DND-41 (cell line): ENCODE measurements at places on chromosomes 5 and 9.

DNA sequence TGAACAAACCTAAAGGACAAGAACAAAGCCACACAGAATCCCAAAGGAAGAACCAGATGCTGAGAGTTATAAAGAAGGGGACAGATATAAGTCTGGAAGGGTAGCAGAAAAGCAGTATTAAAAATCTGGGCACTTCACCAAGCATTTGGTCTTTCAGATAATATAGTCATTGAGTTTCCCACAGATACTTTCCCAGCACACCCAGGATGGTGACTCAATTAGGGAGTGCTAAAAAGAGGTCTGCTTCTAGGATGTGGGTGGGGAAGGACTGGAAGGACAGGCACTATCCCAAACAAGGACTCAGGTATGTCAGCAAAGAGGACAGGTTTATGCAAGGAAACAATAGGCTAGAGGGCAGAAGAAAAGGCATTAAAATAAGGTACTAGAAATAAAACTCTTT is 59.3 kb downstream of the DIAPH1 start:
- no peak overlapping the region for H3K4me3 ChIP-seq
- DNase-seq, result no peak
- H3K36me3 ChIP-seq, result peaks cover 86% of the 10 kb centered on the region
- no peaks in the 10 kb centered on the region for H3K4me1 ChIP-seq

DNA sequence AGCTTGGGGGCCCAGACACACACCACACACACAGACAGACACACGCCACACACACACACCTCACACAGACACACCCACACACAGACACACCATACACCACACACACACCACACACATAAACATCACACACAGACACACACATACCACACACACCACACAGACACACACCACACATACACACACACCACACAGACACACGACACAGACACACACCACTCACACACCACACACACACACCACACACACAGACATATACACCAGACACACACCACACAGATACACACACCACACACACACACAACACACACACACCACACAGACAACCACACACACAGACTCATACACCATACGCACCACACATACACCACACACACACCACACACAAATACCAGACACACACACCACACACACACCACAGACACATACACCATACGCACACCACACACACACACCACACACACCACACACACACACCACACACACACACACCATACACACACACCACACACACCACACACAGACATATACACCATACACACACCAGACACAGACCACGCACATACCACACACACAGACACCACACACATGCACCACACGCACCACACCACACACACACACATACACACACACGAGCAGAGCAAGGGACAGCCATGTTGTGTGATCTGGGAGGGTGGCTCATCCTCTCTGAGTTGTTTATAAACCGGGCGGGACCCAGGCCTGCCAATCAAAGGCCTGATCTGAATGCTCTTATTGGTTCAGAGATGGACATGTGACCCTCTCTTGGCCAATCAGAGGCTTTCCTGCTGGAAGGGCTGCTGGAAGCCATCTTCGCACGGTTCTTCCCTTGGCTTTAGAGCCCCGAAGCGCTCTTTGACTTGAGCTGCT is 148.3 kb downstream of the GAPVD1 start:
- no peak overlapping the region for H3K4me3 ChIP-seq
- H3K27ac ChIP-seq, result no peak overlapping the region
- H3K4me1 ChIP-seq, result peaks cover 19% of the 10 kb centered on the region
- DNase-seq, result peak; percentile 52
- no peaks in the 10 kb centered on the region for H3K27me3 ChIP-seq

- no peaks in the 10 kb centered on the region for H3K4me1 ChIP-seq
- no peak overlapping the region for H3K27ac ChIP-seq
- H3K36me3 ChIP-seq, result no peaks in the 10 kb centered on the region
Measured at GRCh38 chr5:121667292-121667691, 184.4 kb upstream of the FTMT start.

GRCh38 chr5:32760091-32760509 is 49.0 kb downstream of the NPR3 start:
- H3K27me3 ChIP-seq, result no peaks in the 10 kb centered on the region
- no peaks in the 10 kb centered on the region for H3K4me1 ChIP-seq
- H3K36me3 ChIP-seq, result no peaks in the 10 kb centered on the region
- no peak overlapping the region for H3K4me3 ChIP-seq
- no peak overlapping the region for H3K27ac ChIP-seq

DNA sequence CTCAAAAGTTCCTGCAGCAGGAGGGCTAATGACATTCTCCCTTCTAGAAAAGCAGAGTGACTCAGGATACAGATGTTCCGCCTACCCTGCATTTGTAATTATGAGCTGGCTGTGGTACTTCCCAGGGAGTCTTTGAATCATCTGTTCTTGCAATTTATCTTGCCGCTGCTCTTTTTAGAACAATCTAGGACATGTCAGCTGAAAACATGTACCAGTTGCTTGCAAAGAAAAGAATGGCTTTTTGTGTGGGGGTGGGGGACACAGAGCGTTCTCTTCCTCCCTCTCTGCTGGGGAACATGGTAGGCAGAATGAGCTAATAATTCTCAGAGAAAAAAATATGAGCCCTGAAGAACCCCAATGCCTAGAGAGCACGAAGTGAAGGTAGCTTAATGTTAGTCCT is 51.7 kb upstream of the TUT7 start:
- H3K4me3 ChIP-seq, result no peak overlapping the region
- H3K27ac ChIP-seq, result no peak overlapping the region
- H3K36me3 ChIP-seq, result no peaks in the 10 kb centered on the region
- H3K27me3 ChIP-seq, result peaks cover 3% of the 10 kb centered on the region
- H3K4me1 ChIP-seq, result no peaks in the 10 kb centered on the region

DNA sequence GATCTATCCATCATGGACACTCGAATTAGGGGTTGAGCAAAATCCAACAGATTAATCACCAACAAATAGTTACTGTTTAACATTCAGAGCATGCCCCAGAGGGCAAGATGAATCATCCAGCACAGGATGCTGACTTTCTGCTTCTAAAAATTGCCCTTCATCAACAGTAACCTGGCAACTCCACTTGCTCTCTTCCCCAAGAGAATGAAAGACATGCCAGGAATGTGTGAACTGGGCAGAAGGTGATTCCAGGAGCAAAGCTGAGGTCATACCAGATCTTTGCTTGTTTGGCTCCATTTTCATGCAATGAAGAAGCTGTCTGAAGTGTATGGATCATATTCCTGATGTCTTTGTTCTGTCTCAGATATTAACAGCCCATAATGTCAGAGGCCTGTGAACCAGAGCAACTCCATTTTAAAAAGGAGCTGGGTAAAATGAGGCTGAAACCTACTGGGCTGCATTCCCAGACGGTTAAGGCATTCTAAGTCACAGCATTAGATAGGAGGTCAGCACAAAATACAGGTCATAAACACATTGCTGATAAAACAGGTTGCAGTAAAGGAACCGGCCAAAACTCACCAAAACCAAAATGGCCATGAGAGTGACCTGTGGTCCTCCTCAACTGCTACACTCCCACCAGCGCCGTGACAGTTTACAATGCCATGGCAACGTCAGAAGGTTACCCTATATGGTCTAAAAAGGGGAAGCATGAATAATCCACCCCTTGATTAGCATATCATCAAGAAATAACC is 2.5 kb upstream of the ZNF367 start:
- H3K36me3 ChIP-seq, result peaks cover 17% of the 10 kb centered on the region
- peak overlapping the region; percentile 98 for H3K27ac ChIP-seq
- H3K4me3 ChIP-seq, result no peak overlapping the region
- peaks cover 32% of the 10 kb centered on the region for H3K4me1 ChIP-seq
- no peak for DNase-seq

- H3K27me3 ChIP-seq, result no peaks in the 10 kb centered on the region
- no peak overlapping the region for H3K4me3 ChIP-seq
- H3K36me3 ChIP-seq, result no peaks in the 10 kb centered on the region
- DNase-seq, result no peak
- H3K27ac ChIP-seq, result no peak overlapping the region
Measured at GRCh38 chr5:50886657-50887345, 220.4 kb downstream of the PARP8 start.

DNA sequence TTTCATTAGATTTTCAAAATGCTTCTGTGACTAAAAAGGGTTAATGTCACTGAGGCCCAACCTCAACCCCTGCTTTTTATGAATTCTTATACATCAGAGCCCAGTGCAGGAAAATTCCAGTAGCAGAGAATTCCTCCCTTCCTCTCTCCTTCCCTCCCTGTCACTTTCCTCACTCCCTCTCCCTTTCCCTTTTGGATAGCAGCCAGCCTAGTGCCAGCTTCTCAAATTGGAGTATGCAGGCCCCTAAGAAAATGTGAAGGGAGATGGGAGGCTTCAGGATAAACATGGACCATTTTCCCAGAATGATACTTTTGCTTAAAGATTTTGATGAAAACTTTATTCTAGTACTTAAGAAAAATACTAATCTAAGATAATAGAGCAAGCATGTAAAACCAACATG is 507.4 kb downstream of the KDM4C start:
- H3K27me3 ChIP-seq, result peaks cover 4% of the 10 kb centered on the region
- no peak overlapping the region for H3K4me3 ChIP-seq
- no peak for DNase-seq
- no peak overlapping the region for H3K27ac ChIP-seq
- H3K36me3 ChIP-seq, result no peaks in the 10 kb centered on the region
- H3K4me1 ChIP-seq, result no peaks in the 10 kb centered on the region

DNA sequence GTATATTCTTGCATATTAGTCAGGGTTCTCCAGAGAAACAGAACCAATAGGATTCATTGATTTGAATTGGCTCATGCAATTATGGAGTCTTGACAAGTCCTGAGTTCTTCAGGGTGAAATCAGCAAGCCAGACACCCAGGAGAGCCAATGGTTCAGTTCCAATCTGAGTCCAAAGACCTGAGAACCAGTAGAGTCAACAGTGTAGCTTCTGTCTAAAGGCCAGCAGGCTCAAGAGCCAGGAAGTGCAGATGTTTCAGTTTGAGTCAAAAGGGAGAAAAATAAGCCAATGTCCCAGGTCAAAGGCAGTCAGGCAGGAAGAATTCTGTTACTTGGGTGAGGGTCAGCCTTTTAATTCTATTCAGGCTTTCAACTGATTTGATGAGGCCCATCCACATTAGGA is 37.8 kb upstream of the ANKRD34B start:
- H3K27ac ChIP-seq, result no peak overlapping the region
- no peak for DNase-seq
- peaks cover 4% of the 10 kb centered on the region; the same call in 1 of the 2 replicates for H3K36me3 ChIP-seq
- H3K4me3 ChIP-seq, result no peak overlapping the region
- H3K4me1 ChIP-seq, result no peaks in the 10 kb centered on the region
- no peaks in the 10 kb centered on the region for H3K27me3 ChIP-seq

GRCh38 chr5:150485693-150486401 is 22.1 kb upstream of the NDST1 start:
- H3K27ac ChIP-seq, result no peak overlapping the region
- H3K27me3 ChIP-seq, result peaks cover 2% of the 10 kb centered on the region
- no peak for DNase-seq
- no peaks in the 10 kb centered on the region for H3K4me1 ChIP-seq

GRCh38 chr5:172187118-172188032 is 649 bp downstream of the STK10 start:
- peak; percentile 66 for DNase-seq
- peak overlapping the region; percentile 70 for H3K27ac ChIP-seq
- H3K36me3 ChIP-seq, result peaks cover 3% of the 10 kb centered on the region; the same call in 1 of the 2 replicates
- peaks cover 6% of the 10 kb centered on the region for H3K27me3 ChIP-seq

DNA sequence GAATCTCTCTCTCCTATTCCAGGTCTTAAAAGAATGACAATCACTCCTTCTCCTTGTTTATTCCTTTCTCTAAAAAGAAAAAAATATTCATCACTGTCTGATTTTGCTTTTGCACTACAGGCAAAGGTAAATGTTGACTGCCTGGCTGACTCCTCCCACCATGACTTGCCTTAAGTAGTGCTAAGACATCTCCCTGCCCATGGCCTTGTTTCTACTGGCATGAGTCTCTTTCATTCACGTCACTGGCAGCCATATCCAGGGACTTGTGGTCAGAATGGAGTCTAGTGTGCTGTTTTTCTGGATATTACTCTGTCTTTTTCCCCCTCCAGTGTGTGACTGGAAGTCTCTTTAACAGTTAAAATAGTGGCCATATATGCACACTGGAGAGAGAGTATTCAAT is 522.9 kb upstream of the DAB2 start:
- no peak overlapping the region for H3K27ac ChIP-seq
- H3K4me1 ChIP-seq, result peaks cover 8% of the 10 kb centered on the region
- no peak for DNase-seq
- no peak overlapping the region for H3K4me3 ChIP-seq

DNA sequence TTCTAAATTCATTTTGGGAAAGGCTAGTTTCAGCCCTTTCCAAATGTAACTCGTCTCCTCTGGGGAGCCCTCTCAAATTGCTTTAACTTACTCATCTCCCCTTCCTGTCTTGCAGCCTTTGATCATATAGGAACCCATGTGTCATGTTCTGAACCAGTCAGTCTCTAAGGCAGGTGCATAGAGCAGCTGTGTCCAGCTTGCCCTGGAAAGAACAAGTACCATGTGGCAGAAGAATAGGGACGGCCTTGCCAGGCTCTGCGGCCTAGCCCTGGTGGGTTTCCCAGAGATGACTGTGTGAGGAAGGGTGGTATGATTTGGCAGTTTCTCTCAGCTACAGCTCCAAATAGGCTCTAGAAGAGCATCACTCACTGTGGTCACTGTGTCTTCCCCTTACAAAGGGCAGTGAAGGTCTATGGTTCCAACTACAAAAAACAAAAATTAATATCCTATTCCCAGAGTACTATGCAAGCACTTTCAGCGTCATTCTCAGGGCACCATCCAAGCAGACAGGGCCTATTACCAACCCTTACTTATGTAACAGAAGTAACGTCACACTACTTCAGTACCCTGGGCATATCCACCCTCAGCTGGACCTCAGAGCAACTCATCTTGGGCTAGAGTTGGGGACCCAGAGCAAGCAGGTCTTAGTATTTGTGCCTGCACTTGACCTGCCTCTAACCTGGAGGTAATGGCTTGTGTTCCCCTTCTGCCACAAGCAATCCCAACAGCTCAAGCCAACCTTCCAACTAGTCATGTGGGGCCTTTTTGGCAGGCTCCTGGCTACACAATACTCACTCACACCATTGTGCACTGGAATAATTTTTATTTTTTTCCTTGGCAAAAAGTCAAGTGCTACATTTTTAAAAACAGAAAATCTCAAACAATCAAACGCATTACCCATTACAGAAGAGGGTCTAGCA is 37.2 kb upstream of the UBAP2 start:
- DNase-seq, result no peak
- H3K4me1 ChIP-seq, result no peaks in the 10 kb centered on the region
- H3K27ac ChIP-seq, result no peak overlapping the region; the same call in 1 of the 2 replicates

DNA sequence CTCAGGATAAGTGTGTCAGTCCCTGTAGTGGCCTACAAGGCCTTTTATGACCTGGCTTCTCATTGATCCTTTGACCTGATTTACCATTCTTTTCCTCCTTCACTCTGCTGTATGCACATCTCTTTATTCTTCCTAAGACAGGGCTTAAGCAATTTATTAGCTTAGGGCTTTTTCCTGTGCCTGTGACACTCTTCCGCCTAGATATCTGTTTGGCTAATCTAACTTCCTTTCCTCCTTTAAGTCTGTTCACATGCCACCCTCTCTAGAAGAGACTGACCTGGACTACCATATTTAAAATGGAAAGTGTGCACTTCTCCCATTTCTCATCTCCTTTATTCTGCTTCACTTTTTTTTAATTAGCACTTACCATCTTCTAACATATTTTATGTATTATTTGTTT is 29.1 kb downstream of the FOCAD start:
- no peak for DNase-seq
- no peak overlapping the region for H3K4me3 ChIP-seq
- H3K27me3 ChIP-seq, result no peaks in the 10 kb centered on the region
- H3K4me1 ChIP-seq, result no peaks in the 10 kb centered on the region
- no peaks in the 10 kb centered on the region; the same call in 1 of the 2 replicates for H3K36me3 ChIP-seq
- H3K27ac ChIP-seq, result no peak overlapping the region
